NCI-H187 treated with DMSO at 0.1 percent for 48 hours (cell line): ENCODE measurements at places on chromosomes 3 and 15.

DNA sequence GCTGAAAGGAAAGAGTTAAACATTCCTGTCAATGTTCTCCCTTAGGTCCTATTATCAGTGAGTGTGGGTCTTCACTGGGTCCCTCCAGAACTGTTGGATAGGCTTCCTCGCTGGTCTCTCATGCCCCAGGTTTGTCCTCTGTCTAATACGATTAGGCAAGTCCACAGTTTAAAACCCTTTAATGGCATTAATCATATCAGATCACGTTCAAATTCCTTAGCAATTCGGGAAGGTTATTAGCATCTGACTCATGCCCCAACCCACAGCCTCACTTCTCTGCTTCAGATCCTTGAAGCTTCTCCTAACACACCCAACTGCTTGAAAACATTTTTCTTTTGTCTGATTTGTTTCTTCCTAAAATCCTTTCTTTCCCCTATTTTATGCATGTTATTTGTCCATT lies 224.3 kb upstream of the ATP10A start:
- DNase-seq = no peak

GRCh38 chr3:132008837-132009236 lies 26.0 kb downstream of the CPNE4 start:
- DNase-seq = no peak

- DNase-seq = no peak
These were observed 30.7 kb upstream of the CCDC54 start for GRCh38 chr3:107346564-107346963.

DNA sequence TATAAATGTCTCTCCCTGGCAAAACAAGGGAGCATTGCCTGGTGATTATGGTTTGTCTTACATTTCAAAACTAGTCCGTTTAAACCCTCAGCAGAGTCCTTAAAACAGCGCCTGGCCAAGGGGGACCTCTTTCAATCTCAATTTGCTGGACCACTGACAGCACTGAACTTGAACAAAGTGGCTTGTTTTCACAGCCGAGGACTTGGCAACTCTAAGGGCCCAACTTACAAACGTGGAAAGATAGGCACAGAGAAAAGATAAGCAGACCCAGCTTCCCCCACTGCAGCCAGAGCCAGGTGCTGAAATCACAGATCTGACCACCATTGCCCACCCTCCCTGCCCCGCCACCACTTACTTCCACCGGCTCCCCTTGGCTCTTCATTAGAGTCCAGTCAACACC lies 336.4 kb upstream of the ICE2 start:
- no peak for DNase-seq

- no peak for DNase-seq
These were observed 85.8 kb downstream of the GREM1 start for GRCh38 chr15:32803631-32804030.
